ENCODE measurements at places on chromosomes 4 and X. TPM values are rescaled to one million over a fixed set of nuclear protein-coding genes. Genes with fewer than 3 reads are reported as not detected.

The DCAF12L1 gene
- not detected for total RNA-seq

The GLA gene
- 207 TPM for total RNA-seq

The SPINK2 gene
- 0.90 TPM for total RNA-seq

The MGARP gene
- not detected for total RNA-seq

The HMX1 gene
- 1.3 TPM for total RNA-seq

The NUDT11 gene
- 9.3 TPM for total RNA-seq

The TACR3 gene
- total RNA-seq = not detected

The HSFX4 gene
- not detected for total RNA-seq

The F9 gene
- total RNA-seq = not detected

The TEX11 gene
- total RNA-seq = not detected

The USP17L15 gene
- total RNA-seq = not detected

The MAGEE2 gene
- total RNA-seq = not detected

The DUSP9 gene
- 6.1 TPM for total RNA-seq

The MAGEA4 gene
- not detected for total RNA-seq

The SLC10A4 gene
- not detected for total RNA-seq

The TMEM271 gene
- total RNA-seq = not detected

Measured in SK-MEL-5 (cell line).